Gastroesophageal sphincter (tissue), 4 donors: ENCODE measurements at places on chromosomes 4 and X. TPM values are rescaled to one million over a fixed set of nuclear protein-coding genes. Genes with fewer than 3 reads are reported as not detected.

- no peak for ATAC-seq
Observed at GRCh38 chr4:102007959-102008425, 217.5 kb downstream of the BANK1 start.

DNA sequence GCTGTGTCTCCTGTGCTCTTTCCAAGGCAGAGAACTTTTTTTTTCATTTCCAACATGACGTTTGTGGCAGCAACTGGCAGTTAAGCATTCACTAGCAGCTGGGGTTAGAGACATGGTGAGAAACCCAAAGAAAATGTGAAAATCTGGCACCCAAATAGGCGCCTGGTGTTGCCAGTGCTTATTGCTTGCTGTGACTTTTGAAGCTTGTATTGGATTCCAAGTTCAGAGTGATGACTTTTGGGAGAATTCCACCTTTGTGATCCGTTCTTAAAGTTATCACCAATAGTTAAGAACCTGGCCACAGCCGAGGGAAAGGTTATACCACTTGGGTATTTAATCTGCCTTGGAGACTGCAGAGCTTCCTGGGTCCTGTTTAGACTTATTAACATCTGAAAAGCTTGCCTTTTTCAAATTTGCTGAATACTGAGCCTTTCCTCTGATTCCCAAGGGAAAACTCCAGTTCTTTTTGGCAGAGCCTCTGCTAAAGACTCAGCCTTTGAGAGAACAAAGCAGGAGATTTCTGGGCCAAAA, 101.0 kb downstream of the OPHN1 start:
- ATAC-seq, result no peak

DNA sequence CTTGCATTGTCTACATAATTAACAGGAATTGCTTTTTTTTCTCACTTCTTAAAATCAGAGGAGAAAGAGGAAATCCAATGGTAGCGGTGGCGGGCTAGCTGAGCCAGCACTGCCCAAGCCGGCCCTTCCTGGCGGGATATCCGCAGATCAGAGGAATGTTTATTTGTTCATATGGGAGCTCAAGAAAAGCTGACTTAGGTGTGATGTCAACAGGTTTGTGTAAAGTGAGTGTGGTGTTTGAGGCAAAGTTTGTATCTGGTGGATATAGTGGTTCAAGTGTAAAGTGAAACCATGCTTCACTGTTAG, 466 bp upstream of the SLC39A8 start:
- ATAC-seq, result peak; percentile 9

DNA sequence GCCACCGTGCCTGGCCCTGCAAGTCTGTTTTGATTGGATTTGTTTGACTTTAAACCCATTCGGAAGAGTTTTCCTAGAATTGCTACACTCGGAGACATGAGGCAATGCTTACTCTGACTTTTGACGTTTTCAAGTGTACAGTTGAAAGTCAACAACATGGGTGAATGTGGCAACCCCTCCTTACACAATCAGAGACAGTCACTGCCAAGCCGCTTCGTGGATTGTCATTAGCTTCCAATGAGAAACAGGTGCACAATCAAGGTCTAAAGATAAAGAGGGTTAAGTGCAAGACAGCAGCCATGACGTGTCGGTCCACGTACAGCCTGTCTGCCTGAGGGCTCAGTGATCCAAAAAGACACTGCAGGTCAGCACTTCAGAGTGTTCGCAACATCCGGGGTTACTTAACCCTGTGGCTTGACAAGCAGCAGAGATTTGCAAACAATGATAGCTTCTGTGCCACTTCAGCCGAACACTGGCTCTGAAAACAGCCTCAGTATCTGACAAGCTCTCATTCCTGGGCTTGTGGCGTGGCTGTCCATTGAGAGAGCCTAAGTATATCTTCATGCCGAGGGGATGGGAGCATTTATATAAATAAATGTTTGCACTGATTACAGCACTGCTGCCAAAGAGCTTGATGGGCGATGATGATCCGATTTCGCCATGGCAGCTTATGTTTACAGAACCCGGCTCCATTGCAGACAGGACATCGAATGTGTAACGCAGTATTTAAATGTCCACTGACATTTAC, 180.0 kb downstream of the DHRSX start:
- ATAC-seq, result no peak

GRCh38 chr4:6225469-6225868, 25.1 kb upstream of the JAKMIP1 start:
- no peak for ATAC-seq

- no peak for ATAC-seq
Observed at GRCh38 chr4:153074486-153074885, 129.8 kb upstream of the TRIM2 start.

DNA sequence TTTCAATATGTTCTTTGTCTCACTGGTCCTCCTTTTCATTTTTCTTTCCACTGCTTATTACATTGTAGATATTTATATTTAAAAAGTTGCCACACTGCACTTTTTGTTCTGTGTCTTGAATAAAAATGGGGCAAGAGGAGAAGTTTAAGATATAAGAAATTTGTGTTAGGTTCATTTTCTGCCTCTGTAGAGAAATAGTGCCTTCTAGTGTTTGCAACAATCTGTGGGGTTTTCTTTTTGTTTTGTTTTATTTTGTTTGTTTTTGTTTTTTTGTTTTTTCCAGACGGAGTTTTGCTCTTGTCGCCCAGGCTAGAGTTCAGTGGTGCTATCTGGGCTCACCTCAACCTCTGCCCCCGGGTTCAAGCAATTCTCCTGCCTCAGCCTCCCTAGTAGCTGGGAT, 20.1 kb upstream of the SMIM14 start:
- no peak for ATAC-seq

GRCh38 chrX:11567528-11568220, 98.0 kb downstream of the ARHGAP6 start:
- ATAC-seq, result no peak

DNA sequence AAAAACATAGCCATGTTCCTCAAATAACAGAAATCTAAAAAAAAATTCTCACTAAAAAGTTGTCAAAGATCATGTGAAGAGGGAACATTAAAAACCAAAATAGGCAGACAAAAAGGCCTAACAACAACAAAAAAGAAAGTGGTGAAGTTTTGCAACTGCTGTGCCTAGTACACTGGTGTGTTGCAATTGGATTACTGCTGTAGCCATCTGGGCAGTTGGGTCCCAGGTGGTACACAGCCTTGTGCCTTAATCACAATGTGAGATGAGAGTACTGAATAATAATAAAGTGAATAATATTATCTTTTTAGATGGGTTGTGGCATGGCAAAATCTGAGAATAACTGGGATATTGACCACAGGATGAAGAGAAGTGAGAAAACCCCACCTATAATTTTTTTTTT, 12.0 kb downstream of the C4orf54 start:
- ATAC-seq, result no peak

DNA sequence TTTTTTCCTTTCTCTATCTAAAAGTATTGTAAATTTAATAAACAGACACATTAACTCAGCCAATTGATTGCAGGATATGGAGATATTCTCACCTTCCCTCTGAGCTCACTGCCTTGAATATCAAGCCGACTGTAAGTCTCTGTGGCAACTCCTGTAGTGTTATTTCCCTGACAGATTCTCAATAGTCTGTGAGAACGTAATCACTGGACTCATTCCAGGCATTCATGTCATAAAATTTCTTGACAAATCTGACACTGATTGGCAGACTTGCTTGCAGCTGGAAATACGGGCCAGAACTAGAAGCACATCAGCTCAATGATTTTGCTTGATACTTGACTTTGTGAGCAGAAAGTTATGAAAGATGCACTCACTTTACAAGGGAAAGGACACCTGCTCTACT, 29.6 kb downstream of the FAM47B start:
- no peak for ATAC-seq

Gene UBE2K
- 30.5 TPM for total RNA-seq

Gene HMGN5
- total RNA-seq, result 7.5 TPM

Gene KLF8
- 15.1 TPM for total RNA-seq

Gene LRRC66
- 0.40 TPM for total RNA-seq

Gene P2RY8
- 2.1 TPM for total RNA-seq

Gene TMEM255A
- total RNA-seq, result 2.9 TPM

Gene DIPK2B
- 13.4 TPM for total RNA-seq

Gene USP46
- 8.5 TPM for total RNA-seq

Gene DUSP21
- not detected for total RNA-seq
